ENCODE measurements at places on chromosomes 4 and X. TPM values are rescaled to one million over a fixed set of nuclear protein-coding genes. Genes with fewer than 3 reads are reported as not detected.

The HTR2C gene
- total RNA-seq: not detected

The POU3F4 gene
- total RNA-seq: not detected

The HPSE gene
- total RNA-seq: 19.6 TPM

DNA sequence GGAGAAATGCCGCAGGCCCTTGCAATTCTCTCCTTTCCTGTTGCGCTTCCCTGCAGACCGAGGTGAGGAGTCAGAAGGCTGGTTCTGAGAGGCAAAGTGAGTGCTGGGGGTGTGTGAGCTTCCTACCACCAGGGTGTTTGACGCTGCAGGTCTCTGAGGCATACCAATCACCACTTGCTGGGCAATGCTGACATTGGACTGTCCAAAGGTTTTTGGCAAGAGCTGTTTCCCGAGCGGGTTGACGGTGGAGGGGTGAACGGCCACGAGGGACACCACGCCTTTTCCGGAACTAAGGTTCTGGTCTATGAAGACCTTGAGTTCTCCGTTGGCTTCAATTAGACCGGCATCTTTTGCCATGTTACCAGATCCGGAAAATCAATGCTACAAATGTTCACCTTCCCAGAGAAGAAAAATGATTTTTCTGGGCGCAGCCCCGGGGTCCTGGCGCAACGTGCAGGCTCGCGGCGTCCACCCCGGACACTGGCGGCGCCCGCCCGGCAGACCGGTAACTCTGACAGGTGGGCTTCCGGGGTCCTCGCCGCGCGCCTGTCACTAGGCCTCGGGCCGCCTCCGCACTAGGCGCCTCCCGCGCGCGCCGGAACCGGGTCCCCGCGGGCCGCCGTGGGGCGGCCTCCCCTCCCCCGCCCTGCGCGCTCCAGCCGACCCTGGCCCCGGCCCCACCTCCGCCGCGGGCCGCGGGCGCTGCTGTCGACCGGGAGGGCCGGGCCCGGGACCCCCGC is 44.9 kb upstream of the FAM47C start:
- no peak for DNase-seq

DNA sequence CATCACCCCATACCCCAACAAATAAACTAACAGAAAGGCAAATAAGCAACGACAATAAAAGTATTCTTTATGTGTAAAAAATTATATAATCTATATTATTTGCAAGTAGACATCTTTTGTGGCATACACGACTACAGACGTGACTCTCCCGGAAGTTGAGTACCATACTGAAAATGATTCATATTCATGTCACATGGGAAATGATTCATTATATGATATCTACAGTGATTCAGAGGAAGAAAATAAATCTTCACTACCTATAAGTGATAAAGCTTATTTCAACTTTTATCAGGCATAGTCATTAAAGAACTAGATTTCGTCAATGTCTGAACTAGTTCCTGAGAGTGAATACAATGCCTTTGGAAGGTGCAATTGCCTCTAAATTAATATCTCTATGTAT is 4.6 kb upstream of the ANTXR2 start:
- DNase-seq: no peak

The ITM2A gene
- total RNA-seq: 160 TPM

The HSFX4 gene
- 0.37 TPM for total RNA-seq

The ANOS1 gene
- total RNA-seq: not detected

The CSN1S1 gene
- not detected for total RNA-seq

GRCh38 chrX:72254816-72255215 is 16.0 kb upstream of the ERCC6L start:
- DNase-seq: no peak

DNA sequence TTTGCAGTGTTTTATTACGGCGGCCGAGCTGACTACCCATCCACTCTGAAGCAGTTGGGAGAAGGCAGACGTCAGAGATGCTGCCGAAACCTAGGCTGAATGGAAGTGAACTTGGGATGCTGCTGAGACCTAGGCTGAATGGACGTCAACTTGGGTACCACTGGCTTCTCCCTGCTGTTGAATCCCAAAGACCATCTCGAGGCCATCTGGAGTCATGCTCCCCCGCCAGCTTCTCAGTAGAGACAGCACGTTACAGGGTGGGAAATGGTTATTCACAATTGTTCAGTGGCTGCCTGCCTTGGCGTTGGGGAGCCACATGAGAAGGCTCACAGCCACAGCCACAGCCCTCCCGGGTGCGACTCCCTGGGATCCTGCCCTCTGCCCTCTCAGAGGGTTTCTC is 40.9 kb downstream of the P2RY8 start:
- DNase-seq: peak; percentile 37

The IL1RAPL1 gene
- not detected for total RNA-seq

GRCh38 chrX:19091596-19091995 is 30.7 kb downstream of the ADGRG2 start:
- DNase-seq: no peak

DNA sequence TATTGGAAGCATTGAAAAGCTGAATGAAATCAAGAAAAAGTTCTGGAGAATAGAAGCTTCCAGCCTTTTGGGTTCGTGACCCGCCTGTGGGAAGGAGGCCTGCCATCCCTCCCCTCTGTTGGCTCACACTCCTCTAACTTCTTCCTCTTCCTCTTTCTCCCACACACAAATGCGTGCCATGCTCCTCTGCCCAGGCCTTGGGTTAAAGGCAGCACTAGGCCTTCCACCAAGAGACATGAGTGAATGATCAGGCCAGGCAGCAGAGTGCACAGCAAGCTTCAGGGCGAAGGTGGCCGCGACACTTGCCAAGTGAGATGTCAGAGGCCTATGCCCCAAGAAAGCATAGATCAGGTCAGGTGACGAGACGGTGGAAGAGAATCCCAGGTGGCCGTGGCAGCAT is 38.4 kb downstream of the FAM193A start:
- no peak for DNase-seq

The GAB3 gene
- 26.6 TPM for total RNA-seq

Measured in activated CD8-positive, alpha-beta memory T cell treated with anti-CD3 and anti-CD28 coated beads, Interleukin-2, amount 10 ng/mL, durations not matched to agents 7 days and 5 days (primary cell).